ENCODE measurements at places on chromosomes 6 and 20. TPM values are rescaled to one million over a fixed set of nuclear protein-coding genes. Genes with fewer than 3 reads are reported as not detected.

Gene MLIP
- total RNA-seq = not detected

GRCh38 chr6:100704961-100705360, 176.2 kb downstream of the ASCC3 start:
- no peak for DNase-seq

Gene KHDRBS2
- not detected for total RNA-seq

DNA sequence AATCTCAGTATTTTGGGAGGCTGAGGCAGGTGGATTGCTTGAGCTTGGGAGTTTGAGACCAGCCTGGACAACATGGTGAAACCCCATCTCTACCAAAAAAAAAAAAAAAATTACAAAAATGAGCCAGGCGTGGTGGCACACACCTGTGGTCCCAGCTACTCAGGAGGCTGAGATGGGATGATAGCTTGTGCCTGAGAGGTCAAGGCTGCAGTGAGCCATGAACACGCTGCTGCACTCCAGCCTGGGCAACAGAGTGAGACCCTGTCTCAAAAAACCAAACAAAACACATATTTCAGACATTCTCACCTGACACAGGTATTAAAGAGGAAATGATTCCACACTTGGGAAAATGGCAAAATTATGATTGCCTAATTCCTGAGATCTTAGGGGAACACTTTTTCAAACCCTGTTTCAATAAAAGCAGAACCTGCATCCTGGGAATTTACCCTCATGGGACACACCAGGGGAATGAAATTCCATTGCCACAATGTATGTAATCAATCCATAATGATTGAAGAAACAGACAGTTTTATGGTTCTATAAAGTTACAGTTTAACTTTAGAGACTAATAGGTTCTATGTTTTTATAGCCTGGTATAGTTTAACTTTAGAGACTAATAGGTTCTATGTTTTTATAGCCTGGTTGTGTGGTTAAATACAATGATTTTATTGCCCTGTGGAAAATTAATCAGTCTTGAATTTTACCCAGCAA, 29.6 kb upstream of the DNAAF9 start:
- DNase-seq = no peak

Gene NRM
- total RNA-seq = 2.2 TPM

- DNase-seq = peak; percentile 55
Observed at GRCh38 chr20:32707691-32708581, 34.2 kb upstream of the C20orf203 start.

DNA sequence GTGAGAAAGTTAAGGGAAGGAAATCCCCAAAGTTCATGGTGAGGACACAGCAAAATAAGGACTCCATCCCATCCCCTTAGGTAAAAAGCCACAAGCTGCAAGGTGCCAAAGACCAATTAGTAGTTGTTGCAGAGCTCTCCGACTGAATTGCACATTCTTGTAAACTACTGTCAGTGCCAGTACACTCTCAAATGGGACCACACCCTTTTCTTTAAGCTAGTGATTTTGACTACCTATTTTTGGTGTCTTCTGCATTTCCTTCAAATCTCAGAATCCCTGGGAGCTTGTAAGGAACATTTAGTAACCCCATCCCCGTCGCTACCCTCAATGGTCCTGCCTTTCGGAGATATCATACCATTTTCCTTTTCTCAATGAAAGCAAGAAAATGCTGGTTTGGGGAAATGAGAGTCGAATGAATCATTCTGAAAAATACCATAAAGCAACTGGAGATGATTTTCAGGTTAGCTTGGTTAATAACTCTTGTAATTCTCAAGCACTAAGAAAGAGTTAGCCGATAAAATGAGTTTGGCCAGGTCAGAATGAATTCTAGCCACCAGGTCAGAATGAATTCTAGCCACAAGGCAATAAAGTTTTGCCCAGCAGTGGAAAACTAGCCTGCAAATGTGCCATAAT, 5.2 kb upstream of the HMGN3 start:
- DNase-seq = no peak

- no peak for DNase-seq
Observed at GRCh38 chr6:166442131-166442685, 59.5 kb upstream of the MPC1 start.

- peak; percentile 52 for DNase-seq
Observed at GRCh38 chr6:11341867-11342266, 109.4 kb upstream of the NEDD9 start.

GRCh38 chr20:33910056-33910455, 83.7 kb upstream of the RALY start:
- peak; percentile 71 for DNase-seq

- no peak for DNase-seq
Observed at GRCh38 chr20:35887393-35888064, 66.8 kb downstream of the SCAND1 start.

Gene ZSCAN26
- total RNA-seq = 42.1 TPM

Measured in IMR-90 (cell line).